GM20000 (cell line): ENCODE measurements at places on chromosomes 16 and 17.
A peak's percentile ranks its signal among the peaks of the same experiment; 100 is the strongest.

DNA sequence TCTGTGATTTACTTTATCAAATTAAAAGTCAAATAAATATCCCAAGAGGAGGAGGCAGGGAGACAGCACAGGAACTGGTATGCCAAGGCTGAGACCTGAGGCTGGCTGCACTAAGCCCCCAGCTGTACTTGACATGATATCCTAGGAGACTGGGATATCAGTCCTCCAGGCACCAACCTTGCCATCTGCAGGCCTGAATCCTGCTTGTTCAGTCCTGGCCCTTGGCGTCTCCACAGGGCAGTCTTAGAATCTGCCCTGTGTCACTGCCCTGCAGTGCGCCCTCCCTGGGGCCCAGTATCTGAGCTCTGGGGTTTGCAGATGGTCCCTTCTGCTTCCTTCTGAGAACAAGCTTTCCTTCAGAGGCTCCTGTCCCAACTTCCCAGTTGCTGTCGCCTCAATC lies 75.9 kb downstream of the HS3ST3A1 start:
- no peak for DNase-seq

GRCh38 chr17:41633556-41634199 lies 9.3 kb upstream of the KRT17 start:
- no peak for DNase-seq

GRCh38 chr16:46822270-46822669 lies 8.7 kb downstream of the C16orf87 start:
- peak; percentile 60 for DNase-seq

DNA sequence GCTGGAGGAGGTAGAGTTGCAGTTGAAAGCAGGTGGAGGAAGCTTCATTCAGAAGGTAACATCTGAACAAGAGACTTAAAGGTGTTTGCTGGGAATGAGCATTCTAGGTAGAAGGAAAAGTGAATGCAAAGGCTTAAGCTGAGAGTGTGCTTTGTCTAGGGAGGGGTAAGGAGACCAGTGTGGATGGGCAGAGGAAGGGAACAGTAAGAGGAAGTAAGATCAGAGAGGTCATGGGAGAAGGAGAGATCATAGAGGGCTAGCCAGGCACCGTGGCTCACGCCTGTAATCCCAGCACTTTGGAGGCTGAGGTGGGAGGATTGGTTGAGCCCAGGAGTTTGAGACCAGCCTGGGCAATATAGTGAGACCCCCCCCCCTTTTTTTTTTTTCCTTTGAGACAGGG lies 3.3 kb downstream of the STX4 start:
- DNase-seq: no peak

- no peak for DNase-seq
These were observed 115.9 kb upstream of the TNRC6C start for GRCh38 chr17:77842528-77843147.

DNA sequence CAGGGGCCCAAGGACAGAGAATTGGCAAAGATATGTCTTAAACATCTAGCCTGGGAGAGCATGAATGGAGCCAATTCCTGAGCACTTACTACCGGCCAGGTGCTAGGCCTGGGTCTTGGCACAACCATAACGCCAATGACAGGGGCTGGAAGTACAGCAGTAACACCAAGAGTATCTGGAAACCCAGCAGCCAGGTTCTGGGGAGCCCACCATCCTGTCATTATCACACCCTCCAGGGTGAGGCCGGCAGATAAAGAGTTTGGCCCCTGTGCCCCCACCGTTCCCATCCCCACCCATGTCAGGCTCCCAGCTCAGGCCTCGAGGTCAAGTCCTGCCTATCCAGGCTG lies 508 bp upstream of the TMC8 start:
- DNase-seq: peak; percentile 30

DNA sequence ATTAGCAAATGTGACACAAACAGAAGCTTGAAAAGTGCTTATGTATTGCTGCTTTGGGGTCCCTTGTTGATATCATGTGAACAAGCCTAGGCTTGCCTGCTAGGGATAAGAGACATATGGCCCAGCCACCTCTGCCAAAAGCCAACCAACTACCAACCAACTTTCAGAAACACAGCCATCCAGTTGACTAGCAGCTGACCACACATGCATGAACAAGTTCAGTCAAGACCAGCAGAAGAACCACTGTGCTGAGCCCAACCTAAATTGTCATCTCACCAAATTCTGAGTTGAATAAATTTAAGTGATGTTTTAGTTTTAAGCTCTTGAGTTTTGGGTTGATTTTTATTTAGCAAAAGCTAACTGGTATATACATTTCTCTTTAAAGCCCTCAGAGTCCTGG lies 3.5 kb downstream of the ERN2 start:
- DNase-seq: no peak

GRCh38 chr16:65122724-65123395 lies 997 bp upstream of the CDH11 start:
- DNase-seq: no peak

- DNase-seq: no peak
These were observed 219.4 kb downstream of the FOXL1 start for GRCh38 chr16:86797700-86798099.

DNA sequence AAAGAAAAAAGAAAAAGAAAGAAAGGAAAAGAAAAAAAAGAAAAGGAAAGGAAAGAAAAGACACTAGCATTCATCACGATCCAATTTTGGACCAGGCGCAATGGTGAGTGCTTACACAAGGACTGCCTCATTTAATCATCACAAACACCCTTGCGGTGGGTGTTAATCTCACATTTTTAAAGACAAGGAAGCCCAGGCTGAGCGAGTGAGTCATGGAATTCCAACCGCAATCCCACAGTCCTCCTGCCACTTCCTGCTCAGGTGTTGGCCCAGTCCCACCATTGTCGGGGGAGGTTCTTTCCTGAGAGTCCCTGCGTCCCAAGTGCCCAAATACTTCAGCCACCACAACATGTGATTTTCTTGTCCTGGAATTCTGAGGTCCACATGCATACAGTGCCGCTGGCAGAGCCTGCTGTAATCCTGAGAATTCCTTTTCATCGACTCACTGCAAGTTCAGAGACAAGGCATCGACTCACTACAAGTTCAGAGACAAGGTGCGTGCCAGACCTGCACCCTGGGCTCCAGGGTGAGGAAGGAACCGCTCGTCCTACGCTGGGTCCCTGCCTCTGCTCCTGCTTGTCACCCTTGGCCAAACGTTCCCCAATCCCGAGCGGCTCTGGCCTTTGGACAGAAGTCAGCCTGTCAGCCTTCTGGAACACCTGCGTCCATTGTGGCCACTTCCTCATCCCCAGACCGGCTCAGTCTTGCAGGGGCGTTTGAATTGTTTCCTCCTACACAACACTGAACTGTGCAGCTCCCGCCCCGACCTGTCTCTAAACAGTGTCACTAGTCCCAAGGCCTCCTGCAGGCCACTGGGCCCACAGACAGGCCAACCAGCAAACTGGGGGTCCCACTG lies 5.8 kb downstream of the ZG16B start:
- DNase-seq: no peak

- no peak for DNase-seq
These were observed 29.3 kb downstream of the STH start for GRCh38 chr17:46028374-46028773.

- no peak for DNase-seq
These were observed 37.5 kb downstream of the ACSM2B start for GRCh38 chr16:20538687-20539086.
